ENCODE measurements at places on chromosomes 6 and 20.

- no peak for DNase-seq
Observed at GRCh38 chr6:81648502-81648901, 104.0 kb downstream of the TENT5A start.

GRCh38 chr6:154738551-154738961 is 5.3 kb downstream of the SCAF8 start:
- no peak for DNase-seq

DNA sequence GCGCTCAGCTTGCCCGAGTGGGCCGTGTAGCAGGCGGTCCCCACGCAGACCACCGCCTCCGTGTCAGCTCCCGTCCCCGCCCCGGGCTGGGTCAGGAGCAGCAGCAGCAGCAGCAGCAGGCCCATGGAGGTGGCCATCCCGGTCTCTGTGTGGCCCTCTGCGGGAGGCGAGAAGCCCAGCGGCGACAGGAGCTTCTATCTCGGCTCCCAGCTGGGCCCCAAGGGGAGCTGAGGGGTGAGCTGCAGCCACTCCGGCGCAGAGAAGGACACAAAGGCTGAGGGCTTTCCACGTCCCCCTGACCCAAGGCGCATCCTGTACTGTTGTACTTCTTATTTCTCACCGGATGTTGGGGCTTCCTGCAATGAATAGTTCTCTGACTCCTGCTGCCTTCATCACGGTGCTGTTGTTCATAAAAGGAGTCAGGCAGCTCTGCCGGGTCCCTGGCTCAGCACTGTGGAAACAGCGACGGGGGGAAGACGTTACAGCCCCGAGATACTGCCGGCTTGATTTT is at the start of gene CD93:
TSS of gene CD93 (minus strand) at position 269 of the 511 bp plus-strand sequence. CDS start at position 137, 132 bp downstream.
- no peak for DNase-seq

DNA sequence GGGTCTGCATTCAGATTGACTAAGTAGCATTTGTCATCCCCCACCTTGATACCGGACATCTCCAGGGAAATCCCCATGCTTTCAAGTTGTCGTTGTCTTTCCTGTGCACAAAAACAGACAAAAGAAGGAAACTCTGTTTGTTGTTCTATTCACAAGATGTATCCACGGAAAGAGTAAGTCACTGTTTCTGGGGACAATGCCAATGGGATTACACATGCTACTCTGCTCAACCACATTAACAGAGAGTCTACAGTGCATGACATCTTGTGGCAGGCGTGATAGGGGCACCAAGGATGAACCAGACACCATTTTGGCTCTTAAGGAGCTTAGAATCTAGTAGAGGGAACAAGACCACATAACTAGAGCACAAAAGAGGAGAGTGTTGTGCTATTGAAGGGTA is 124.4 kb upstream of the NUP153 start:
- no peak for DNase-seq

DNA sequence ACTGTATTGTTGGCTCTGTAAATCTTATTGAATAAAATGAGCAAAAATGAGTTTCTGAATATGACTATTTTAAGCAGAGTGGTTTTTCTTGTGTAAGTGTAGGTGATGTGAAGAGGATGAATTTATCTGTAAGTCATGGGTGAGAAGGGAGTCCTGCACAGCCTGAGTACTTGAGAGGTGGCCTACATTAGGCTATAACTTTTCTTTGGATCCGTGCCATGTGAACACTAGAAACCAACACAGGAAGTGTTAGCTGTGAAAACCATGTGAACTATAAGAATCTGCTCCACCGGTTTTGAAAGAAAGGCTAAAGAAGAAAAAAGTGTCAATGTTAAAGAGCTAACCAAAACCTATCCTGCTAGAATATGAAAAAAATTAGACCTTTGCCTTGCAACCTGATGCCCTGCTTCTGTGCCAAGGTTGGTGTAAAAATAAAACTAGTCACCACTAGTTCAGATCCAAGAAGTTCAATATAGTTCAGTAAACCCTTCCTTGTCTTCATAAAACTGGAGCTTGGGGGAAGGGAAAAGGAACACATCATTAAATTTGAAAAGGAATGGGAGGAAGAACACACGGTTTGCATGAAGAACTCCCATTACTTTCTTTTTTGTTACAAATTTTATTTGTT is 21.3 kb downstream of the PLCB1 start:
- no peak for DNase-seq

DNA sequence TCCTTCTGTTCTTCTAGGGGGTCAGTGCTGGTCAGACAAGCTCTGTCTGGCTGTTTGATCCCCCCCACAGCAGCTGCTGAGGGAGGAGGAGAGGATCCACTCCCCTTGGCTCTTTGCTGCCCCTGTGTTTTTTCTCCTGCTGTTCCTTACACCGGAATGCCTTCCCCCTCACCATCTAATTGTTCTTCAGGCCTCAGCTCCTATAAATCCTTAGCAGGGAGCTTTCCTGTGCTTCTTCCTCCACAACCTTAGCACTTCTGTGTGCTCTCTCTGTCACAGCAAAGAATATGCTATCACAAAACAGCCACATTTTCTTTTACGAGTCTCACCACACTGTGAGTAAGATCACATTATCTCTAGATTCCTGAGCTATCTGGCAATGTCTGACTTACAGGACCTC is 196.6 kb downstream of the OTOR start:
- DNase-seq, result no peak

DNA sequence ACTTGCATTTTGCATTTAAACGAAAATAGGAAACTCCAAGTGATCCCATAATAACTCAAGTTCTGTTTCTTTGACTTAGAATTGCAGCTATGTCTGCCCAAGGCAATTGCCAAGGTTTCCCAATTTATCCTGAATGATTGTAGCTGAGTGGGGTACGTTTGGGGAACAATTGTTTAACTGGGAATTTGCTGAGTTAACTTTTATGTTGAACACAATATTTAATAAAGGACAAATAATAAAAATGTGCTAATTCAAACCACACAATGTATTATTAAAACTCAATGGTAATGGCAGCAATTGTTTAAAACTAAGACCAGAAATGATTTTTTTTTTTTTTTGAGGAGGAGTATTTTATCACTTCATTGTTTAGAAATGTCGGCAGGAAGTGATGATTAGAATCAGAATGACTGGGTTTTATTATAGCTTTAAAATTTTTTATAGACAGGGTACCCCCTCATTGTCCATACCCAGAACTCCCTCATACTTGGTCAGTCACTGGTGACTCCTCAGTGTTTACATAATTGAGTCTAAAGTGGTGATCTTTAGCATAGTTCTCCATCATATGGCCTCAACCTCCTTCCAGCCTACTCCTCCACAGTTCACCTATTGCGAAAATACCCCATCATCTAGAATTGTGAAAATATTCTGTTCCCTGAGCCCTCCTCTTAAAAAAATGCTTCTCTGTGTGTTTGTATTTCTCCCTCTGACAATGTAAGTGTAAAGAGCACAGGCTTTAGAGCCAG is 389.2 kb upstream of the CITED2 start:
- no peak for DNase-seq

DNA sequence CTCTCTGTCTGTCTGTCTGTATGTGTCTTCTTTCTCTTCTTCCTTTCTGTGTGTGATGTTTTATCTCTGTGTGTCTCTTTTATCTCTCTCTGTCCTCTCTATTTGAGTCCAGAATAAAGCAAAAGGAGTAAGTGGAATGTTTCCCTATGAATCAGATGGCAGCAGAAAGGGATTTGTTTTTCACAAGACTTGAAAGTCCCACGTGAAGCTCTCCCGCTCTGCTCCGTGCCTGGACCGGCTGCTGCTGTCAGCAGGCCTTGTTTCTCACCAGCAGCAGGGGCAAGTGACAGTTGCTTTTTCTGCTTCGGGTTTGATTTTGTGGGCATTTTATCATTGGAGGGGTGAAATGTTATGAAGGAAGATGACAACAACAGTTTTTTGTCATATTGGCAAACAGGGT is 212.7 kb downstream of the PACRG start:
- DNase-seq, result no peak

Data from nephron progenitor cell (in vitro differentiated cells).